NCI-H1092 treated with DMSO at 0.1 percent for 48 hours (cell line): ENCODE measurements at places on chromosomes 6 and 20.
A peak's percentile ranks its signal among the peaks of the same experiment; 100 is the strongest.

- no peak for DNase-seq
Observed at GRCh38 chr6:134757911-134758361, 192.0 kb downstream of the ALDH8A1 start.

DNA sequence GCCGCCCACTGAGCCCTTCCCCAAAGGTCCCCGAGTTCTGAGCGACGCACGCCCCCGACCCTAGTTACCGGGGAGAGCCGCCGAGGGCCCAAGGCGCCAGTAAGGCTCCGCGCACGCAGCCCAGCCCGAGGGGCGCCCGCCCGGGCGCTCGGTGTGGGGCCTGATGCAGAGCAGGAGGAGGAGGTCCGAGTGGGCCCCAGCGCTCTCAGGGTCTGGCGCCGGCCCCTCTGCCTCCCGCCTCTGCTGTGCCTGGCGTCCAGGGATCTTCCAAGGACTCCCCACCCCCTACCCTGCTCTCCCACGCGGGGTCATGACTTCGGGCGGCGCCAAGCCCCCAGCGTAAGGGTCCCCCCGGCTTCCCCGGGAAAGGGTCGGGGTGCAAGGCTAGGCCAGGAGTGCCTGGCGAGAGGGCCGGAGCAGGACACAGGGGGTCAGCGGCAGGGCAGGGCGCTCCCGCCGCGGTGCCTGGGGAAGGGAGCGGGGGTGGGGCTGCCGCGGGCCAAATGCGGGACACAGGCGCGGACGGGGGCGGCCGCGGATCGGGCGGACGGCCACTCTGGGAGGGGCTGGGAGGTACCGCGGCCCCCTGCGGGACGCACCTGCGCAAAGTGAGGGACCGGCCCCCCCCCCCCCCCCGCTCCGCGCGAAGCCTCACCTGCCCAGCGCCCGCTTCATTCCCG, 637 bp downstream of the ABHD12 start:
- DNase-seq: peak; percentile 45

DNA sequence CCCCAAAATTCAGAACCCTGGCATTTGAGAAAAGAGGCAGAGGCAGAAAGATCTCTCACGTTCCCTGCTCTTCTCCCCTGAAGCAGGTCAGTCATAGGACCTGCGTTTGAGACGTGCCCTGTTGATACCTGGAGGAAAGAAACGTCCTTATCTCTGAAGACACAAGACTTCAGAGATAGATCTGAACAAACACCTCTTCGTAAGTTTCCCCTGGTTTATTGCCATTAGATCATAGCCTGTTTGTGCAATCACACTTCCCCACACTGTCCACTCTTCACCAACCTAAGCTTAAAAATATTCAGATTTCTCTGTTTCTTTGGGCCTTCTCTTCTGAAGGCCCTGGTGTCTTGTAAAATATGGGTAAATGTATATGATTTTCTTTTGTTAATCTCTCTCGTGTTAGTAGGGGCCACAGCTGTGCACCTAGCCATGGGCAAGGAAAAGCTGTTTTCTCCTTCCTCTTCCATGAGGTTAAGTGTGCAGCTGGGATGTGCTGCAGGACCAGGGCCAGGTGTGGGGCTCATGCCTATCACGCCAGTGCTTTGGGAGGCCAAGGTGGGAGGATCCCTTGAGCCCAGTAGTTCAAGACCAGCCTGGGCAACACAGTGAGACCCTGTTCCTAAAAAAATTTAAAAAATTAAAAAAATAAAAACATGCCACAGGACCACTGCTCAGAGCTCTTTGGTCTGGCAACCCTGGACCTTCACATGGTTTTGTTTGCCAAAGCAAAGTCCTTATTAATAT, 4.7 kb upstream of the SLC22A2 start:
- DNase-seq: no peak

DNA sequence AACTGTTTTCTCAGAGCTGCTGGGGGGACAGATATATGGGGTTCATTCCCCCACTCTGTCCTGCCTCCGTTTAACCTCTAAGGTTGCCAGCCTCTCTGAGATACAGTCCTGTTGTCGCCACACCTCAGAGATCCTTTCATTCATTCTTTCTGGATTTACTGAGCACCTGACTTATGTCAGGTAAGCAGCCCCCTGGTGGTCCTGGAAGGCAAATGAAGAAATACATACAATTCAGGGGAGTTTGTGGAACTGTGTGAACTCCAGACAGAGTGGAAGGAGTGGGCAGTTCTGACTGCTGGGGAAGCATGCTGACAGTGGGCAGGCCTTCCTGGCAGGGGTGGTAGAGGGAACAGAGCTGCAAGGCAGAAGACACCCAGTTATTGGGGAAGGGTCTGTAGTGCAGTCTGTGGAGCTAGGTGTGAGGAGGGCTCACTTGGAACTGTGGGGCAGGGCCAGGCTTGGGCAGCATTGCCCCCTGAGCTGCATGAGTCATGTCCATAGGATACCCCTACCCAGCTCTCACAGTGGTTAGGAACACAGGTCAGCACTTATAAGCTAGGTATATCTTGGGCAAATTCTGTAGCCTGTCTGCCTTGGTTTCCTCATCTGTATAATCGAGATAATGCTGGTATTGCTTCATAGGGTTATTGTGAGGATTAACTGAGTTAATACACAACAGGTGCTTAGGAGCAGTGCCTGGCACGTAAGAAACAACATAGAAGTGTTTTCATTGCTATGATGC, 12.8 kb upstream of the SGK2 start:
- DNase-seq: no peak

DNA sequence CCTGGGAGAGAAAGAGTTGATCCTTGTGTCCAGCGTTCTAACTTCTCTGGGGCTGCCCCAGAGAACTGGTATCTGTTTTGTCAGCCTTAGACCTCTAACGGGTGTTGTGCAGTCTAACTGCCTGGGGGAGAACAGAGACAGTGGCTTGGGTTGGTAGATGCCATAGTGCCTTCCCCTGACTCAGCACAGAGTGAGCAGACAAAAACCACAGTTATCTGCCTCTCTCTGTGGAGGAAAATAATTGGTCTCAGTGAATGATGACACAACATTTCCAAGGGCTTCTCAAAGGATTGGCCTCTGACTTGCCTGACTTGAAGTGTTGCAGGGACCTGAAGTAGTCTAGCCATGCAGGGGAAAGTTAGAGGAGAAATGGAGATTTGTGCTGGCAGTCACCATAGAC, 226.2 kb upstream of the MAN1A1 start:
- DNase-seq: no peak

GRCh38 chr6:53461041-53461656, 83.8 kb downstream of the GCLC start:
- peak; percentile 25 for DNase-seq

- DNase-seq: no peak
Observed at GRCh38 chr6:162371121-162371520, 356.4 kb downstream of the PRKN start.

DNA sequence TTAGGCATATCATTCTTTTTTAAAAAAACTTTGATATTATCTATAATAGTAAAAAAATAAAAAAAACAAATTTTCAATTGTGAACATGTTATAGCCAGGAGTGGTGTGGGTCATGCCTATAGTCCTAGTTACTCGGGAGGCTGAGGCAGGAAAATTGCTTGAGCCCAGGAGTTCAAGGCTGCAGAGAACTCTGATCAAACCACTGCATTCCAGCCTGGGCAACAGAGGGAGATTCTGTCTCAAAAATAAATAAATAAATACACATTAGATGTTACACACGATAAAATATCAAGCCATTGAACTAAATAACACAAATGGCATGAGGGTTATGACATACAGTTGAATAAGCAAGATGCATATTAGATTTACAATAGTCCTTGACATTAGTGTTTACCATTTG, 27.9 kb upstream of the MYMX start:
- DNase-seq: no peak

DNA sequence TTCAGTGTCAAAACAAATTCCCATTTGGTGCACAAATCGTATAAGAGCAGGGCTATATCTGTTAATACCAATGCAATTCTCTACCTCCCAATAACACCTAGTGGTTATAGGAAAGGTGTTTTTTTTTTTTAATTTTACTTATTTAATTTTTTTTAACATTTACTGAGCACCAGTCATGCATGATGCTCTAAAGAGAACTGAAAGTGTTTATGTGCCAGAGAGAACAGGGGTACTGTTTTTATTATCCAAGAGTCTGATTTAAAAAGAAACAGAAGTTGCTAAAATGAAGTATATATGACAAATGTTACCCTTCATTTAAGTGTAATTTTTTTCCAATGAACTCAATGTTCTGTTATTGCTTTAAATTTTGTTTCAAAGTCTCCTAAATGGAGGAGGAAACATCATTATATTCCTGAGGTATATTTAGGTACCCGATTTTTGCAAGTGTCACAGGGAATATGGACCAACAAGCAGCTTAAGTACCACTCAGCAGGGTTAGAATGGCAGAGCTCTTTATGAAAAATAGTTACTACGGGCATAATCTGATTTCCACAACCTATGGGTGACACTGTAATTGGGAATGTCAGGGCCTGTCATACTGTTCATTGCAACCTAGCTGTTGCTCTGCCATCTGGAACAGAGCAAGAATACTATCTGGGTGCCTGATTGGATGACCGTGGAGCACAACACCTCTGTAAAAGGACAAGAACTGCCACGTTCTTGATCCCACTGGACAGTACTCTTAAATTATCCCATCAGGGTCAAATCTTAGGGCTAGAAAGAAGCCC, 195.4 kb downstream of the KHDRBS2 start:
- no peak for DNase-seq

DNA sequence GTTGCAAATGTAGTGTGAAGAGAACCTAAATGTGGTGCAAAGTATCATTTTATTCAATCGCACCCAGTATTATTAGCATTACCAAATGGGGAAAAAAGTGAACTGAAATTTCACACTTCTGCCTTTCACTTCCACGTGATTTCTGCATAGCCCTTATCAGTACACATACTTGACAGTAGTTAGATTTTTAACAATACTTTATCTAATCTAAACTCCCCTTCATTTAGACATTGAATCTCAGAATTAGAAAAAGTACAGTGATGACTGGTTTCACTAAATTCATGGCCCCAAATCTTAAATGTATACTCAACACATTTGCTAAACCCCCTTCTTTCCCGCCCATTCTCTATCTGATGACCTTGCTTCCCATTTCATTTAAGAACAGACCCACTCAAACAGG, 14.3 kb downstream of the STX7 start:
- no peak for DNase-seq

- DNase-seq: no peak
Observed at GRCh38 chr6:9487128-9487527, 927.7 kb downstream of the TFAP2A start.

GRCh38 chr6:68691120-68691519, 56.0 kb downstream of the ADGRB3 start:
- no peak for DNase-seq

- no peak for DNase-seq
Observed at GRCh38 chr6:89736893-89737292, 82.7 kb downstream of the MDN1 start.

DNA sequence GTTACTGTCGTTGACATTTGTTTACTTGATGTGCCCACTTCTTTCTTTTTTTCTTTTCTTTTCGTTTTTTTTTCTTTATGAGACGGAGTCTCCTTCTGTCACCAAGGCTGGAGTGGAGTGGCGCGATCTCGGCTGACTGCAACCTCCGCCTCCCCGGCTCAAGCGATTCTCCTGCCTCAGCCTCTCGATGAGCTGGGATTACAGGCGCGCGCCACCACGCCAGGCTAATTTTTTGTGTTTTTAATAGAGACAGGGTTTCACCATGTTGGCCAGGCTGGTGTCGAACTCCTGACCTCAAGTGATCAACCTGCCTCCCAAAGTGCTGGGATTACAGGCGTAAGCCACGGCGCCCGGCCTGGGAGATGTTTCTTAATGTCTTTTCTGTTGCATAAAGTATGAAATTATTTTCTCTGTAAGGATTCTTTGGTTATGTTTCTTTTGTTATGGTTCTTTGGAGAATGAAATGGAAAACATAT, 33.3 kb upstream of the PRSS16 start:
- DNase-seq: no peak

DNA sequence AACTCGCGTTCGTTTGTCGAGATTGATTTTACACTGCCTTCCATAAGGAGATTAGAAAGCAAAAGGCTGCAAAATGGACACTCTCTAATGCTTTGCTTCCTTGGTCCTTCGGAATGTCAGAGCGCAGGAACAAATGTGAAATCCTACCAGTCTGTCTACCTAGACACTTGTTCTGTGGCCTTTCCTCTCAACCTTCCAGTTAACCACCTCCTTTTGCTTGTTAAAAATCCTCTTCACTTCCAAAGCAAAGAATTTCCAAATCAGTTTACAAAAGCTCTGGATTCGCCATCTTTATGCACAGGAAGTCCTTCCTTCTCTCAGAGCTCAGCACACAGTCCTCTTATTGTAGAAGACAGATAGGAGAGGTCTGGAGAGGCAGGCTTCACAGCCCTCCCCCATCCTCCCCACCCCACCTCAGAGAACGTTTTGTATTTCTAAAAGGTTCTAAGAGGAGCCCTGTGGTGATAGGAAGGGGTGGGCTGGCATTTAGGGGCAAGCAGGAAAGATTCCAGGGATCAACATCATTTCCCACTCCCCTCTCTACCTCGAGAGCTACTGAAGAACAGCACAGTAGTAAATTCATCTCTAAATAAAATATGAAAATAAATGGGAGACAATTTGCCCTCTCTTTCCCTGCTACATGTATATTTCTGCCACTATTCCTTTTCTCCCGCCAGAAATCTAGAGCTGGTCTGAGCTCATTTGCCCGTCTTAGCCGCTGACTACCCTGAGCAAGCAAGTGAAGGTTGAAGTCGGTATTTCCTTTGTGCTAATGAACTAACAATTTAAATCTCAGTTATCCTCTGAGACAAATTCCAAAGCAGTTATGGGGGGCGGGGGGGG, 18.9 kb downstream of the TFAP2A start:
- DNase-seq: peak; percentile 28

DNA sequence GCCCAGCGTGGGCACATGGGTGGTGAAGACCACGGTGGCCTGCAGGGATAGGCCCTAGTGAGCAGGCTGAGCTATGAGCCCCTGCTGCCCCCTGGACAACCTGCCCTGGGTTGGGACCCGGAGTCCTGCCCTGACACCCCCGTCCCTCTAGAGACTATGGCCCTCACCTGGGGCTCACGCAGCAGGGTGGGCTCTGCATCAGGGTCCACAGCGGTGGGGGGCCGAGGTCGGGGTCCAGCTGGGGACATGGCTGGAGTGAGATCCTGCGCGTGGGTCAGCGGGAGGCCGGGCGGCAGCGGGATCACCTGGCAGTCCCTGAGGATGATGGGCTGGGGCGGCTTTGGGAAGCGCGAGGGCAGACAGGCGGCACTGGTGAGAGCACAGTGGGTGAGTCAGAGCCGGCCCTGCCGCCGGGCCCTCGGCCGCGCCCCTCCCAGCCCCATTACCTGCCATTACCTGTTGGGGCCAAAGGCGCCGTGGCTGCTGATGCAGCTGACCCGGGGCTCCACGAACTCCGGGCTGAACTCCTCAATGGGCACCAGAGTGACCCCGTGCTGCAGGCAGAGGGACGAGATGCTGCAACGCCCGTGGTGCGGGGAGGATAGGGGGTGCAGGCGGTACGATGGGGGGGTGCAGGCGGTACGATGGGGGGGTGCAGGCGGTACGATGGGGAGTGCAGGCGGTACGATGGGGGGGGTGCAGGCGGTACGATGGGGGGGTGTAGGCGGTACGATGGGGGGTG, 27.9 kb downstream of the ADRM1 start:
- DNase-seq: no peak
